ENCODE measurements at places on chromosomes 7 and 10.

GRCh38 chr10:110275128-110275729 is 29.5 kb downstream of the SMNDC1 start:
- DNase-seq, result no peak

DNA sequence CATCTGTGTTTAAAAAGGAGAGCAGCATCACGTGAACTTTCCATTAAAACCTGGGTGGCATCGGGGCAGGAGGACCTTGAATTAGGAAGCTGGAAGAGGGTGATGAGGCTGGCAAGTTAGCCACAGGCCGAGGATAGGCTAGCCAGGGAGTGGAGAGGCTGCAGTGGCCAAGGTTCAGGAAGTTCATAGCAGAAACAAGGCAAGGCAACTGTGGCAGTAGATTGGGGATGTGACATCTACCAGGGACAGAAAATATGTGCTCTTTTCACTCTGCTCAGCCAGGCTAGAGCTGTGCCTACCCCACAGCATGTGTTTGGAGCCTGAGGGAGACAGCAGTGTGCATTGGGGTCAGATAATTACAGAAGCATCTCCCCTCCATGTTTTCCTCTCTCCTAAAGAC is 2.2 kb upstream of the INPP5F start:
- DNase-seq, result no peak

GRCh38 chr10:130359711-130360110 is 223.5 kb downstream of the GLRX3 start:
- DNase-seq, result no peak

DNA sequence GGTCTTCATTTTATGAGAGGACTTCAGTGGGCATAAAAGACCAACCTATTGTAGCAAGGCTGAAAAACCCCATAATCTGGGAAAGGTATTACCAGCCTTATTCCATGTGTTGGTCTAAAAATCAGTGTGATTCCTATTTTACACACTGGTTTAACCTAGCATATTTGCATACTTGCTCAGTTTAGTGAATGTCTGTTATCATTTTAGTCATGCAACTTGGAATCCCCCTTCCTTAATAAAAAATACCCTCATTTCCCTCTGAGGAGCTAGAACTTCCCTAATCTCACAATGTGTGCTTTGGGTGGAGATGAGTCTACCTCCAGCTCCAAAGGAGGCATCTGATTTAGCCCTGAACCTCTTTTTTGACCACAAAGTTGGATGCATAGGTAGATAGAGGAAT is 312.8 kb upstream of the SORCS1 start:
- no peak for DNase-seq

- no peak for DNase-seq
These were observed 121.5 kb downstream of the PKD1L1 start for GRCh38 chr7:47826754-47827153.

All from posterior cingulate gyrus (tissue), 11 donors.